ENCODE measurements at places on chromosomes 5 and 9. TPM values are rescaled to one million over a fixed set of nuclear protein-coding genes. Genes with fewer than 3 reads are reported as not detected.

The PSIP1 gene
- 25.7 TPM for total RNA-seq

The CKMT2 gene
- 2.7 TPM for total RNA-seq

The MYOT gene
- not detected for total RNA-seq

The CHSY3 gene
- total RNA-seq, result 7.5 TPM

The GGTA1 gene
- total RNA-seq, result 6.3 TPM

The DMRT3 gene
- not detected for total RNA-seq

The TAF11L12 gene
- total RNA-seq, result not detected

The LAMC3 gene
- total RNA-seq, result 22.5 TPM

The SPATA6L gene
- total RNA-seq, result 9.7 TPM

The RORB gene
- 1.0 TPM for total RNA-seq

The OBP2A gene
- not detected for total RNA-seq

The SERF1B gene
- 42.3 TPM for total RNA-seq

The CCNJL gene
- 25.2 TPM for total RNA-seq

The SMIM32 gene
- not detected for total RNA-seq

The EEIG1 gene
- 47.0 TPM for total RNA-seq

The ZNF474 gene
- total RNA-seq, result 15.7 TPM

The ABHD17B gene
- 12.3 TPM for total RNA-seq

The SPRY4 gene
- 49.6 TPM for total RNA-seq

The SFXN1 gene
- total RNA-seq, result 20.4 TPM

The MCC gene
- 67.1 TPM for total RNA-seq

The ARL14EPL gene
- total RNA-seq, result not detected

The HNRNPK gene
- 357 TPM for total RNA-seq

The FAT2 gene
- total RNA-seq, result under 0.01 TPM

The STK32A gene
- total RNA-seq, result 5.8 TPM

The SLC6A7 gene
- total RNA-seq, result not detected

The KDM3B gene
- total RNA-seq, result 88.0 TPM

The LHX3 gene
- total RNA-seq, result not detected

The MXD3 gene
- 29.5 TPM for total RNA-seq

The DAB2 gene
- total RNA-seq, result 100 TPM

The LTC4S gene
- 25.8 TPM for total RNA-seq

The NUTM2G gene
- total RNA-seq, result not detected

The BARX1 gene
- not detected for total RNA-seq

The PCDHGA6 gene
- total RNA-seq, result 3.0 TPM

The FAM221B gene
- total RNA-seq, result 0.15 TPM

The PCDHB5 gene
- 2.1 TPM for total RNA-seq
